ENCODE measurements at places on chromosomes 7 and 10.

GRCh38 chr10:29482591-29483431 lies 152.0 kb downstream of the SVIL start:
- DNase-seq, result peak; percentile 55

- no peak for DNase-seq
Measured at GRCh38 chr7:129968592-129969383, 16.0 kb upstream of the UBE2H start.

GRCh38 chr10:75679536-75679935 lies 248.1 kb downstream of the LRMDA start:
- no peak for DNase-seq

DNA sequence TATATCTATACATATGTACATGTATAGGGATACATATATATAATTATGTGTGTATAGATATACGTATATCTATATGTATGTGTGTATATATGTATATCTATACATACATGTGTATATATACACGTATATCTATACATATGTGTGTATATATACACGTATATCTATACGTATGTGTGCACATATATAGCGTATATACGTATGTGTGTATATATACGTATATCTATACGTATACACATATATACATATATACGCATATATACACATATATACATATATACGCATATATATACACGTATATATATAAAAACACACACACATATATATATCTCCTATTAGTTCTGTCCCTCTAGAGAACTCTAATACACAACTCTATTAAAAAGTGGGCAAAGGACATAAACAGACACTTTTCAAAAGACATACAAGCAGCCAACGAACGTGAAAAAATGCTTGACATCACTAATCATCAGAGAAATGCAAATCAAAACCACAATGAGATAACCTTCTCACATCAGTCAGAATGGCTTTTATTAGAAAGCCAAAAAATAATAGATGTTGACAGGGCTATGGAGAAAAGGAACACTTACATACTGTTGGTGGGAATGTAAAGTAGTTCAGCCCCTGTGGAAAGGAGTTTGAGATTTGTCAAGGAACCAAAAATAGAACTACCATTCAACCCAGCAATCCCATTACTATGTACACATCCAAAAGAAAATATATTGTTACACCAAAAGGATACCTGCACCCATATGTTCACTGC lies 22.0 kb upstream of the TMEM120A start:
- no peak for DNase-seq

DNA sequence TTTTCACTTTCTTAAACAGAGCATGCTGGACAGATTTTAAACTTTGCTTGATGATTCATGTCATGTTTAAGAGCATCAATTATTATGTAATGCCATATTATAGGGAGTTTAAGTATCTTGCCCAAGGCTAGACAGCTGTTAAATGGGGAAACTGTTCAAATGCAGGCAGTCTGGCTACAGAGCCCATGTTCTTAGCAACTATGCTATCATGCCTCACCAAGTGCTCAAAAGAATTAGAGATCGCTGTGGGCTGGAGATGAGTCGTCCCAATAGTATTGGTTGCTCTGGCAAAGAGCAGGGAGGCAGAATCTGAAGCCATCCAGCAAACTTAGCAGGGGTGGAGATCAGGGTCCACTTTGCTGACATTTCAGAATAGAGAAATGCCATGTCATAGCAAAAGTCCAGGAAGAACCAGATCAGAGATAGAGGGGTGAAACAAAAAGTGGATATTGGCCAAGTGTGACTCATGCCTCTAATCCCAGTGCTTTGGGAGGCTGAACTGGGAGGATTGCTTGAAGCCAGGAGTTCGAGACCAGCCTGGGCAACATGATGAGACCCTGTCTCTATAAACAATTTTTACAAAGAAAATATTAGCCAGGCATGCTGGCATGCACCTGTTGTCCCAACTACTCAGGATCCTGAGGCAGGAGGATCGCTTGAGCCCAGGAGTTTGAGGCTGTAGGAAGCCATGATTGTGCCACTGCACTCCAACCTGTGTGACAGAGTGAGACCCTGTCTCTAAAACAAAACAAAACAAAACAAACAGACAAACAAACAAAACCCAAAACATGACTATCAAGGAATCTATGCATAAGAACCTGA lies 57.8 kb downstream of the BAMBI start:
- DNase-seq, result no peak

GRCh38 chr7:130353196-130353595 lies 8.6 kb downstream of the CPA5 start:
- no peak for DNase-seq

DNA sequence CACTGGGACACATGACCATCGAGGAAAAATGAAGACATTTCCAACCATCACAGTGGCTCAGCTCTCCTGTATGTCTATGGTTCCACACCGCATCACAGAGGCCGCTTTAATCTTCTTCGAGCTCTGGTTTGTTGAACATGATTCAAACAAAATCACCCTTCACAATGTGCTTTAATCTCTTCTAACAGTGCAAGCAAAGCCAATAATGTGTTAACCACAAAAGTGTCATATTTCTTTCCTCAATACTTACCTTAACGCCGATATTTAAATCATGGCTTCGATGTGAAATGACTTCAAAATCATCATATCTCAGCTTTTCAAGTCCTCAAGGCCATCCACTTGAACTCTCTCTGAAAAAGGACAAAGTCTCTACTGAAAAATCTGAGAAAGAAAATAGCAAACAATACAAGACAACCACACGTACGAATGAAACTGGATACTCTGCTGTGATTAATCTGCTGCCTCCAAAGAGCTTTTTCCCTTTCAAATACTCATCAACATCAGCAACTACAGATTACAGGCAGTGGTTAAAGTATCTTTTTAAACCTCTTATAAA lies 23.0 kb upstream of the SVIL start:
- no peak for DNase-seq

GRCh38 chr7:146713934-146714333 lies 597.3 kb downstream of the CNTNAP2 start:
- DNase-seq, result no peak

GRCh38 chr7:11829954-11830353 lies 2.0 kb downstream of the THSD7A start:
- no peak for DNase-seq

- no peak for DNase-seq
Measured at GRCh38 chr7:149725426-149725821, 48.0 kb downstream of the ZNF467 start.

DNA sequence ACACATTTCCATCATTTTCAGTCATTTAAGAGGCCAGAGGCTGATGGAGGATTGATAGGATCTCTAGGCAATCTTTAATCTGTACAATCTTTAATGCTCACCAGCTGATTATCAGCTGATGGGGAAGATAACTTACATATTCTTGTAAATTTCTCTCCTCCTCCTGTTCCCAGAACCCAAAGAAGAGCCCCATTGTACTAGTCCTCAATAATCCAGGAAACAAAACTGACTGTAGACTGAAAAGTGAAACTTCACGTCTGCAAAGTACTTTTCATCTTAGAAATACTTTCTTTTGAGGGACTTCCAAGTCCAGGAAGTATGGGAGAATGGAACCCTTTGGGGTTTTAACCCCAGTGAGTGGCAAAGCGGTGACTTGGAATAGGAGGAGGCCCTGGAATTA lies 283.3 kb downstream of the FRMD4A start:
- no peak for DNase-seq

DNA sequence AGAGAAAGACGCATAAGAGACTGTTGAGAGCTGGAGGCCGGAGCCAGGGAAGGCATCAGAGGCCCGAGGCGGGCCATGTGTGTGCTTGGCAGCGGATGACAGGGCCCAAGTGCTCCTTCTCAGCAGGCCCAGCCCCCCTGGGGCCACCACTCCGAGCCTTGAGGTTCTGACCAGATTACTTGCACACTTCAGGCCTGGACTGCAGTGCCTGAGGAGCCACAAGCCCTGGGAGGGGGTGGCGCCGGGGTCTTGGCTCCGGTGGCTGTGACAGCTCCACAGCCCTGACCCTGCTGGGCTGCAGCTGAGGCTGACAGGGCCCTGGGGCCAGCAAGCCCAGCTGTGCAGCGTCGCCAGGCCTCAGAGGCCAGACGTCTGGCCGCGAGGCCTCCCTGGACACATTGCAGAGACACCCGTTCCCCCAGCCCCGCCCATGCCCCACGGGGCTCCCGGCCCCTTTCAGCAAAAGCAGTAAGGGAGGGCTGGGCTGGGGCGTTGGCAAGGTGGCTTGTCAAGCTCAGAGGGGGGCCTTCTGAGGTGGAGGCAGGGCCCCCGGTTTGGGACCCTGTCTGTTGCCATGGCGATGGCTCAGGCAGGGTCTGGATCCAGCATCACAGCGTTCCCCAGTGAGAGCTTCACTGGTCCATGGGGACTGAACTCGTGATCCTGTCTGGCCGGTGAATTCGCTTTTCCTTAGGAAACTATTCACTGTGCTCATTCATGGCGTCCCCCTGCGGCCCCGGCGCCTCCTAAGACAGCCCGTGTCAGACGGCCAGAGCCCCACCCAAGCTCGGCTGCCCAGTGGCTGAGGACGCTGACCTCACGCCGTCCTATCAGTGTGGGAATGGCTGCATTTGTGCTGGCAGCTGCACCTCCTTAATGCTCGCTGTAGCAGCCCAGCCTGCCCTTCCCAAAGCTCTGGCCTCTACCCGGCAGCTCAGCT lies 5.7 kb downstream of the ELN start:
- no peak for DNase-seq

GRCh38 chr10:34880817-34881216 lies 65.7 kb upstream of the PARD3 start:
- no peak for DNase-seq

DNA sequence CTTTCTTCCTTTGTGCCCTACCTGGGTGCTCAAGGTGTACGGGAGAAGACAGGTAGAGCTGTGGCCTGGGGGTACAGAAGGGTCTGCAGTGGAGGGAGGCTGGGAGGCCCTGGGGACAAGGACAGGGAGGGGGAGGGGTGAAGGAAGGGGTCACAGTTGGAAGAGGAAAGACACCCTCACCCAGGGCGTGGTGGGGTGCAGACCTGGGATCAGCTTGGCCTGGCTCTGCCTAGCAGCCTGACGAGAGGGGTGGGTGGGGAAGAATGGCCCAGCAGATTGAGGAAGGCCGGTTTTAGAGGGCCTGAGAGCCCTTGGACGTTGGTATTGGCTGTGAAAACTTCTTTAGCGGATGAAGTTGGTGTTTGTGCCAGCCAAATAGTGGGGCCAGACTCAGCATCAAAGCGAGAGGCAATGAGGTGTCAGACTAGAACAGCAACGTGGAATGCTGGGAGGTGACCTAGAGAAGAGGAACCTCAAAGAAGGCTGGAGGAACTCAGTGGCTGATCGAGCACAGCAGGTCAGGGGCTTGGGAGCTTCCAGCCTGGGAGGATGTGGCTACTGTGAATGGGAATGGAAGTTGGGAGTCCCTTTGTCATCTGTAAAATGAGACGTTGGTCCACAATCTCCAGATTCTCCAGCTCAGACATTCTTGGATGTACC lies 18.1 kb upstream of the TRIM8 start:
- DNase-seq, result no peak

DNA sequence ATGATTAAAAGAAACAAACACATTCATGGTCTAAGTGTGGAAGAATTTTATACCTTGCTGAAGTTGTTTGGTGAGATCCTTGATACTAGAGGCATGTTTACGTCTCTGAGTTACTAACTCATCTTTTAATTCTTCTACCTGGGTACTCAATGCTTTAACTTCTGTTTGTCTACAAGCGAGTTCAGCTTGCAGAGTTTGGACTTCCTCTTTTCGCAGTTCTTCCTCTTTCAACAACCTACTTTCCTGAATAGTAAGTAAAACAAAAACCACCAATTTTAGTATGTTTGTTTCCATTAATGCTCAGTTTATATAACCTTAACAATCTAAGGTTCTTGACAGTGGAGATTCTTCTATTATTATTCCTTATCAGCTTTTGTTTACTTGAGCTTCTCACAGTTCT lies 42.9 kb downstream of the CCDC186 start:
- DNase-seq, result no peak

DNA sequence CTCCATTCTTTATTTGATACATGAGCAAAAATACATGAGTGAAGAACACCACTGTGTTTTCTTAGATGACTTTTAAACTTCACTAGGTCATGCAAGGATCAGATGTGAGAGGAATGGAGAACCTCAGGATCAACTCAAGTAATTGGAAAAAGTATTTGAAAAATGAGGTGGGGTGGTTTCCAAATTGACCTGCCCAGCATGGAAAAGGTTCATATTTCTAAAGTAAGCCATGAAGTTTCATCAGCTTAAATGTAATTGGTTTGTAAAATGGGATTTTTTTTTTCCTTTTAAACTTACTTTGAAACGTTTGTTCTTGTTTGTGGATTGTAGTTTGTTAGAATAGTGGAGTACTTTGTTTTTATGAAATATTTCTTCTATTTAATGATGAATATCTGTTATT lies 134.8 kb downstream of the MLLT10 start:
- DNase-seq, result no peak

DNA sequence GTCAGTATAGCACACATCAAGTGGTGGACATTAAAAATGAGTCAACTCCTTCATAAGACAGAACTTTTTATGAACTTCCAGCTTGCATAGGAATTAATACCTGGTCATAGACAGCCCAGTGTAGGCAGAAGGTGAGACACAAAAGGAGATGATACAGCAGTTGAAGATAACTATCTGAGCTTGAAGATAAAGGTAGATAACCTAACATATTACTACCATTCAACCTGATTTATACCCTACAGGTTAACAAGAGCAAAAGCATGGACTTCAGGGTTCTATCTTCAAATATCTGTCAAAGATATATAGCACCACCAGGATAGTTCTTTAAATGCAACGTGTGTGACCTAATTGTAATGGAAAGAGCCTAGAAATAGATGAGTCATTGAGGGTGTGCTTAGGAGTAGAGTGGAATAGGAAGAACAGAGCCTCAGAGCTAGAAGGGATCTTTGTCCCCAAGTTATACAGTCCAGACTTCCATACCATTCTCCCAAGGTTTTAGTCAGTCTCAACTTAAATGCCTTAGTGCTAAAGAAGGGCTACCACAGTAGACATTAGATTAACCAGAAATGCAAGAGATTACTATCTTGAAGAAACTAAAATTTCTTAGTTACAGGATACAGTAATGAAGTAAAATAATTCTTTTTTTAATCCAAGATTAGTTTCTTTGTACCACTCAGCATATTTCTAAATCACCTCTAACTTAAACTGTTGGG lies 9.2 kb downstream of the ZNF800 start:
- DNase-seq, result no peak

- peak; percentile 44 for DNase-seq
Measured at GRCh38 chr7:129782818-129783583, 169.8 kb downstream of the UBE2H start.

DNA sequence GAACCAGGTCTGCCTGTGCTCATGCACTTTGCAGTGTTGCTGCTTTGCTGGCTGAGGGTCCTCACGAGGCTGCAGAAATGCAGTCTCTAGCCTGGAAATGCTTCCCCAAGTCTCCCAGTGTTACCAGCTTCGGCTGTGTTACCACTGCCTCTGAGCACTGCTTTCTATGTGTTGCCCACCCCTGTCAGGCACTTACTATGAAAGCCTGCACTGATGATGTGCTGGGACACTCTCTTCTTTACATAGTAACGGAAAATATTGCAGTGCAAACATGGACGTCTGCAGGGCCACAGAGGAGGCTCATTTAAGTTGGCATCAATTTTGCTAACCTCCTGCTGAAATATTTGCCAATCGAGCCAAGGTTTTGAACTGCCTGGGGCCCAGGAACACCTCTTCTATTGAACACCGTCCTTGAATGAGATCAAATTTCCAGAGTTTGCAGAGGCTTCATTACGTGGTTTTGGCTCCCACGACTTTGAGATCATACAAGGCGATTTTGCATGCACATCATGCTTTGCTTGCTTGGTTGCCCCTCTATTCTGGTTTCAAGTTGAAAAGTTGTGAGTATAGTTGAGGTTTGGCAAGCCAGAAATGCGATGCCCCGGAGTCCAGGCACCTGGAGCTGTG lies 404.7 kb upstream of the PODXL start:
- no peak for DNase-seq
